ENCODE measurements at places on chromosomes 6 and 20.
A peak's percentile ranks its signal among the peaks of the same experiment; 100 is the strongest.

DNA sequence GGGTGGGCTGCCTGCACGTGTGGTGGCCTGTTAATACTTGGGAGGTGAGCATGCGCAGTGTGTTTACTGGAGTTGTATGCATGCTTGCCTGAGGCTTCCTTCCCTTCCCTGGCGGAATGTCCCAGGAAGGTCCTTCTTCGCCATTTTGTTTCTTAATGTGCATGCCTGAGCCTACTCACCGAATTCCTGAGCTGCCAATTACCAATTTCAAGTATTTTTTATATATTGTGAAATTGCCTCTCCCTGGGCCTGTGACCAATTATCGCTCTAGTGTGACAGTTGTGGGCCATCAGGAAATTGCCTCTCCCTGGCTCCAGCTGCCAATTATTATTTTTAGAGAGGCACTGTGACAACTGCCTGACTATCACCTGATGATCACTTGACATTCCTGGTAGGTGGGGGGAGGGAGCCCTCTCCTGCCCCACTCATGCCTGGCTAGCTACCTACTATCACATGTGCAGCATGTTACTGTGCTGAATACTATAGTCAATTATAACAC lies 70.0 kb downstream of the FAM50B start:
- H3K27me3 ChIP-seq: no peaks in the 10 kb centered on the region
- no peak overlapping the region for H3K4me3 ChIP-seq
- peaks cover 9% of the 10 kb centered on the region for H3K4me1 ChIP-seq
- no peak for DNase-seq
- H3K36me3 ChIP-seq: no peaks in the 10 kb centered on the region

- H3K4me3 ChIP-seq: no peak overlapping the region
- no peaks in the 10 kb centered on the region for H3K36me3 ChIP-seq
- H3K27ac ChIP-seq: no peak overlapping the region
- no peaks in the 10 kb centered on the region for H3K4me1 ChIP-seq
- no peaks in the 10 kb centered on the region for H3K27me3 ChIP-seq
Measured at GRCh38 chr6:21970569-21971300, 326.1 kb downstream of the PRL start.

DNA sequence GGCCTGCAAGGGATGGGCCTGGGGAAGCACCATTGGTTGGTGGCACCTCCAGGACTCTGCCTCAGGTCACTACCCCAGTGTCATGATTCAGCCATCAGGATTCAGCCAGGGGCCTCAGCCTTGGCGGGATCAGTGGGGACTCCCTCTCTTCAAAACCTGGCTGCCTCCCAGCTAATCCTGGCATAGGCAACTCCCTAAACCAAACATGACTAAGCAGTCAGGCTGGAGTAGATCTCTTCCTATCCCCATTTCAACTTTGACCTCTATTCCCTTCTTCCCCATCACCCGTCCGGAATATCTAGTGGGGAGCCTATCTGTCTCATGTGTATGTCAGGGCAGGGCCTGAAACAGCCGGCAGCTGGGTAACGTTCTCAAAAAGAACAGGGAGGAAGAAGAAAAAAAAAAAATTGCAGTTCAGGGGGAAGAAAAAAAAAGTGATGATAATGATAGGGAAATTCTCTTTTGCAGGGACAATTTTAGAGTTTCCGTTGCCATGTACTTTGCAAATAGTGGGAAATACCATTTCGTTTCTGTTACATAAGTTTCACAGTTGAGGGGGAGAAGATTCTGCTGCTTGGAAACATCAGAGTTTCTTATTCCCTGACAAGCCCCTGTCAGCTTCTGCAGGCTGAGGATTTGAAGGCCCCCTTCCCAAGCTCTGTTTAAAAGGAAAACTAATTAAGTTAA lies 4.1 kb upstream of the PREX1 start:
- no peak for DNase-seq
- H3K27ac ChIP-seq: no peak overlapping the region
- H3K27me3 ChIP-seq: no peaks in the 10 kb centered on the region
- no peaks in the 10 kb centered on the region for H3K36me3 ChIP-seq

DNA sequence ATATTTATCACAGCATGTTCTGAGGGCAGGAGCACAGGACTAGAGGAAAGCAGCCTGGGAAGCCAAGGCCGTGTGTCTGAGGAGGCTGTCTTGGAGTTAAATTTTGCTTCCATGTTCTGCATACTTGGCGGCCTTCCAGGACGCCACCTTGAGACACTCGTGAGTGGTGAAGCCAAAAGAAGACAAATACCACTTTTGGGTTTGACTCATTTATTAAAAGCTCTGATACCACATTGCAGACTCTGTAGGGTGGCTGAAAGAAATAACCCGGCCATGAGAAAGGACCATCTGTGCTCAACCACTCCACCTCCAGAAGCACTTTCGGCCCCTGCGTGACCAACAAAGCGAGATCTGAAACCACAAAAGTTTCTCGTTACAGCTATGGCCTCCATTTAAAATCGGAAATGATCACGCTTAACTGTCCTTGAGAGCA lies 120.0 kb downstream of the TMEM242 start:
- H3K36me3 ChIP-seq: peaks cover 64% of the 10 kb centered on the region
- no peak overlapping the region for H3K27ac ChIP-seq
- H3K27me3 ChIP-seq: no peaks in the 10 kb centered on the region
- H3K4me1 ChIP-seq: no peaks in the 10 kb centered on the region
- H3K4me3 ChIP-seq: no peak overlapping the region
- DNase-seq: no peak

GRCh38 chr6:3944246-3944645 lies 95.1 kb downstream of the FAM50B start:
- DNase-seq: no peak
- no peaks in the 10 kb centered on the region for H3K36me3 ChIP-seq
- H3K27me3 ChIP-seq: no peaks in the 10 kb centered on the region
- no peak overlapping the region for H3K27ac ChIP-seq
- no peaks in the 10 kb centered on the region for H3K4me1 ChIP-seq

GRCh38 chr6:131510094-131510493 lies 62.9 kb upstream of the ARG1 start:
- no peak overlapping the region for H3K4me3 ChIP-seq
- no peaks in the 10 kb centered on the region for H3K36me3 ChIP-seq
- H3K27ac ChIP-seq: no peak overlapping the region
- no peaks in the 10 kb centered on the region for H3K27me3 ChIP-seq

DNA sequence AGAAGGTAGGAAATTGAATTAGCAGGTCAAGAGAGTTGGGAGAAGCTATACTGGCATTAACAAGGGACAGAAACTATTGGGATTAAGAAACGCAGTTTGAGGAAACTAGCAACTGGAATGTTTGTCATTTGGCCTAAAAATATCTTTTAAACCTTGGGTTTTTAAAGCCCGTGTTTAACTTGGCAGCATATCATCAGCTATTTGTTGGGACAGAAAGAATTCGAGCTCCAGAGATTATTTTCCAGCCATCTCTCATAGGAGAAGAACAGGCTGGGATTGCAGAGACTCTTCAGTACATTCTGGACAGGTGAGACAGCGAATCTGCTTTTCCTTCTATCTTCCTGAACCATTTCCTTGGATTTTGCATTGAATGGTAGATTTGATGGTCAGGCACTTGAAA lies 17.8 kb downstream of the ACTR5 start:
- no peaks in the 10 kb centered on the region for H3K27me3 ChIP-seq
- H3K4me3 ChIP-seq: no peak overlapping the region
- no peak for DNase-seq

- H3K4me3 ChIP-seq: no peak overlapping the region
- peaks cover 17% of the 10 kb centered on the region for H3K36me3 ChIP-seq
- DNase-seq: no peak
- H3K27ac ChIP-seq: no peak overlapping the region
- H3K4me1 ChIP-seq: no peaks in the 10 kb centered on the region
- no peaks in the 10 kb centered on the region for H3K27me3 ChIP-seq
Measured at GRCh38 chr6:87671555-87672029, 30.4 kb downstream of the AKIRIN2 start.

- H3K27me3 ChIP-seq: peaks cover 15% of the 10 kb centered on the region
- no peaks in the 10 kb centered on the region for H3K36me3 ChIP-seq
- H3K4me3 ChIP-seq: no peak overlapping the region
- DNase-seq: no peak
Measured at GRCh38 chr6:166007349-166008263, 160.0 kb downstream of the TBXT start.

DNA sequence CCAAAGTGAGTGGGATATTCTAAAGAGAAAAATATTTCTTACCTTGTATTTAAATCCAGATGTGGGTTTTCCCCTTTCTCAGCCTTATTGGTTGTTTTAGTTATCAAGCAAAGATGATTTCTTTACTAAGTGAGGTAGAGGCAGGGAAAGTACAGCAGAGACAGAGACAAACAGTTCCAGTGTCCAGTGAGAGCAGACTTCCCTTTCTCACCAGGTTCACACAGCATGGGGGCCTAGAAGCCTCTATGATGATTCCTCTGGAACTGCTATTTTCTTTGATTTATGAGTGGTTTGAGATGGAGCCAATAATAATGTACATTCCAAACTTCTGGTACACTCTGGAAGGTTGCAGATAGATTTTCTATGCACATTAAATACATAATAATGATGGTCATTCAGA lies 234.0 kb upstream of the MARCKS start:
- no peaks in the 10 kb centered on the region for H3K36me3 ChIP-seq
- H3K4me3 ChIP-seq: no peak overlapping the region
- no peaks in the 10 kb centered on the region for H3K27me3 ChIP-seq
- H3K4me1 ChIP-seq: no peaks in the 10 kb centered on the region

- no peak for DNase-seq
- H3K27me3 ChIP-seq: no peaks in the 10 kb centered on the region
- no peaks in the 10 kb centered on the region for H3K4me1 ChIP-seq
- no peak overlapping the region for H3K27ac ChIP-seq
Measured at GRCh38 chr6:19413323-19413722, 423.8 kb upstream of the ID4 start.

- H3K27me3 ChIP-seq: no peaks in the 10 kb centered on the region
- no peaks in the 10 kb centered on the region for H3K4me1 ChIP-seq
- H3K36me3 ChIP-seq: no peaks in the 10 kb centered on the region
- H3K27ac ChIP-seq: no peak overlapping the region
- no peak for DNase-seq
Measured at GRCh38 chr6:743320-744096, 50.6 kb upstream of the EXOC2 start.

DNA sequence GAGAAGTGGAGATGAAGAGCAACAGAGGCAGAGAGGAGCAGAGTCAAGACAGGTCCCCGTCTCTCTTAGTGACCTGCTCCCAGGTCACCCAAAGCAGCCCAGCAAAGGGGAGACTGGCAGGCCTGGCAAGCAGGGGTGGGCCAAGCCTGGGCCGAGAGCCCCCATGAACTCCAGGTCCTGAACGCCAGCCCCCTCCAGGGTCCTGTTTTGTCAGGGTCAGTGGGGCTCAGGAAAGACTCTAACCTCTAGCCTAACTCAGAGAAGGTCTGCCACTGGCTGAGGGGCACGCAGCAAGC lies 1.2 kb downstream of the NECAB3 start:
- no peak overlapping the region for H3K4me3 ChIP-seq
- H3K27me3 ChIP-seq: no peaks in the 10 kb centered on the region
- H3K36me3 ChIP-seq: no peaks in the 10 kb centered on the region

GRCh38 chr6:5653801-5654200 lies 352.9 kb downstream of the NRN1 start:
- no peaks in the 10 kb centered on the region for H3K36me3 ChIP-seq
- no peak overlapping the region for H3K27ac ChIP-seq
- H3K4me1 ChIP-seq: no peaks in the 10 kb centered on the region
- DNase-seq: no peak

DNA sequence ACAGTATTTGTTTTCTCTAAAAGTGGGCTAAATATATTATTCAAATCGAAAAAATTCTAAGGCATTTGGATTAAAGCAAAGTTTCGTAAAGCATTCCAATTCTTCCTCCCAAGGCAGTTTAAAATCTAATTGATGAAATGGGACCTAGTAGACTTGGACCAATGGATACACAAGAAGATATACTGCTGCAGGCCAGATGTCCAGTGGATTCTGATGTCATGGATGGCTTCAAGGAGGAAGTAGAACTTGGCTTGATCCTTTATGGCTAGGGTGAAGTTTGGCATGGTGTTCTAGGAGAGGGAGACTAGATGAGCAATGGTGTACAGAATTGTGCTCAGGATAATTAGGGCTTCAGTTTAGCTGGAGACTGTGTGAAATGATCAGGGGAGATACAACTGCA lies 559.5 kb upstream of the MMS22L start:
- no peaks in the 10 kb centered on the region for H3K4me1 ChIP-seq
- H3K36me3 ChIP-seq: no peaks in the 10 kb centered on the region
- H3K4me3 ChIP-seq: no peak overlapping the region
- DNase-seq: no peak

DNA sequence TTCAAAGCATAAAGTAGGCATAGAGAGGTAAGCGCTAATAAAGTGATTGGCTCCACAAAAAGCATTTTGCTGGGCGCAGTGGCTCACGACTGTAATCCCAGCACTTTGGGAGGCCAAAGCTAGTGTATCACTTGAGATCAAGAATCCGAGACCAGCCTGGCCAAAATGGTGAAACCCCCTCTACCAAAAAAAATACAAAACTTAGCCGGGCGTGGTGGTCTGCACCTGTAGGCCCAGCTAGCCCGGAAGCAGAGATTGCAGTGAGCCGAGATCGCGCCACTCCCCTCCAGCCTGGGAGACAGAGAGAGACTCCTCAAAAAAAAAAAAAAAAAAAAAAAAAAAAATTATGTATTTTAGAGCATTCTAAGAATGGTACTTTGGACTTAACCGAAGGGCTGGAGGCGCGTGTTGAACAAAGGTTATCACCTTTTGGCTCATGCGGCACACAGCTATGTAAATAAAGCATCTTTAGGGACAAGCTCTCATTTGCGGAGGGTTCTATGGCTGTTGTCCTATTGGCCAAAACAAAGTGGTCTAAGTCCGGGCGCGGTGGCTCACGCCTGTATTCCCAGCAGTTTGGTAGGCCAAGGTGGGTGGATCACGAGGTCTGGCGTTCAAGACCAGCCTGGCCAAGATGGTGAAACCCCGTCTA lies 17.4 kb downstream of the HFE start:
- H3K27me3 ChIP-seq: no peaks in the 10 kb centered on the region
- H3K27ac ChIP-seq: peak overlapping the region; percentile 83
- H3K4me3 ChIP-seq: peak overlapping the region; percentile 55
- DNase-seq: no peak
- peaks cover 9% of the 10 kb centered on the region for H3K4me1 ChIP-seq
- no peaks in the 10 kb centered on the region for H3K36me3 ChIP-seq

DNA sequence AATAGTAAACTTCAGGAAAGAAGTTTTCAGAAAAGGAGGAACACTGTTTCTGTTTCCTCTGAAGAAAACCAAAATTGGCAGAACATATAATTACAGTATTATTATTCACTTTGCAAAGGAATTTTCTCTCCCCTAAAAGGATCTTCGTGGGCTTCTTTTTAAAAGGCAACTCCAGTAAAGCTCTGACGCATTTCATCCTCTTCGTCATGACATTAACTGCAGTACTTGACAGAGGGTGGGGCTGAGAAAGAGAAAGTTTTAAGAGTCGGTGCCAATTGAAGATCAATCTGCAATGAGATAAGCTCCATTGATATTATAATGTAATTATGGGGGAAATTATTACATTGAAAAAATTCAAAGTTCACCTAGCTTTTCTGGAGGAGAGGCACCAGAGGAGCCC lies 75.8 kb downstream of the MYB start:
- H3K4me3 ChIP-seq: no peak overlapping the region
- H3K27me3 ChIP-seq: no peaks in the 10 kb centered on the region
- H3K4me1 ChIP-seq: no peaks in the 10 kb centered on the region
- H3K27ac ChIP-seq: no peak overlapping the region

- H3K27ac ChIP-seq: no peak overlapping the region
- H3K4me3 ChIP-seq: no peak overlapping the region
- no peaks in the 10 kb centered on the region for H3K27me3 ChIP-seq
Measured at GRCh38 chr20:50918403-50918802, 12.8 kb downstream of the ADNP start.
